HuH-7.5 (cell line): ENCODE measurements at places on chromosomes 11 and 22.

DNA sequence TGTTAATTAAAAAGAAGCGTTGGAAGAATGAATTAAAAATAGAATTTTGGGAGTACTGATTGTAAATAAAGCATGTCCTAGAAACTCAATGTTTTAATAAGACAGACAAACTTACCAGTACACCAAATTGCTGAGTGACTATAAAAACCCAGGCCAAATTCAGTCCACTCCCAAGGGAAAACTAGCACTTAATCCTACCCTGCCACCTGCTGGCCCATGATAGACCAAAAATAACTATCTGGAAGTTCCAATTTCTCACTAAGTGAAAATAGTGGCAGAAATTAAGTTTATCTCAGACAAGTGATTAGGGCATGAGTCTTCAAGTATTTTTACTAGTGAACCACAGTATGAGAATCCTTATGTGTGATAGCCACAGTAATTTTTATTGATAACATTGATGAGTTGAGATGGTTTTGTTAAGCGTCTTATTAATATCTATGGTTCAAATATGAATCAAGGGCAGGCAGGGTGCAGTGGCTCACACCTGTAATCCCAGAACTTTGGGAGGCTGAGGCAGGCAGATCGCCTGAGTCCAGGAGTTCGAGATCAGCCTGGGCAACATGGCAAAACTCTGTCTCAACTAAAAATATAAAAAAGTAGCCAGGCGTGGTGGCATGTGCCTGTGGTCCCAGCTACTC is 9.8 kb upstream of the DDX10 start:
- DNase-seq: peak; percentile 9

DNA sequence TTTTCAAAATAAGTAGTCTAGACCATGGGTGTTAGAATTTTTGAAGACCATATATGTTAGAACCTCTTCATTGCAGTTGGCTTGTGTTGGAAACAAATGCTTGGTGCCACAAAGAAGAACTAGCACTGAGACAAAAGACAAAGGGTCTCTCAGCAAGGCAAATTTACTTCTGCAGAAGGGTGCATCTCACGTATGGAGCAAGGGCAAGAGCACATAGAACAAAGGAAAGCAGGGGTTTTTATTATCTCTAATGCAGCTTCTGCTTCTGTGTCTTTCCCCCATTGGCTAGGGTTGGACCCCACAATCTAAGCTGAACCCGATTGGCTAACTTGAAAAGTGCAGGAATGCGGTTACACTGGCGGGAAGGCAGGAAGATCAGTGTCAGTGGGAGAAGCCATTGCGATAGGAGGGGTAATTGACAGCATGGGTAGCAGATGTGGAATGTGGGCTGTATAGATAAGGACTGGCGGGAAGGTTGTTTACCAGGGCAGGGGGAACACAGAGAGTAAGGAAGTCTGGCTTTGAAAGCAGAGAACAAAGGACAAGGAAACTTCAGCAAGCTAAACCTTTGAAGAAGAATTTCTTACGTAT is 9.2 kb upstream of the RBMXL2 start:
- no peak for DNase-seq

DNA sequence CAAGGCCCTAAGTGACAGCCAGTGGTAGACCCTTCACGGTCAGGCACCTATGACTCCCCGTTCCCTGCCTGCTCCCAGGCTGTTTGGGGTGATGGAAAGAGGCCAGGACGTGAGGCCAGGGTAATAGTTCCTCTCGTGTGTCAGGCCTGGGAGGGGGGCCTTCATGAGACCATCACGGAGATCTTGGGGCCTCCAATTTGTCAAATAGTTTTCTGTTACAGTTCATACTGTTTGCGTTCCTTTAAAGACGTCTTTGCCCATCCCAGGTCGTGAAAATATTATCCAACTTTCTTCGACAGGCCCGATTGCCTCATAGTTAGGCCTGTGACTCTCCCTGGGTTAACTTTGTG is 62.2 kb upstream of the KCNQ1OT1 start:
- DNase-seq: no peak

GRCh38 chr22:21948824-21949568 is 3.7 kb downstream of the PPM1F start:
- no peak for DNase-seq
